Esophagus squamous epithelium (tissue), 5 donors: ENCODE measurements at places on chromosomes 2 and 18.

DNA sequence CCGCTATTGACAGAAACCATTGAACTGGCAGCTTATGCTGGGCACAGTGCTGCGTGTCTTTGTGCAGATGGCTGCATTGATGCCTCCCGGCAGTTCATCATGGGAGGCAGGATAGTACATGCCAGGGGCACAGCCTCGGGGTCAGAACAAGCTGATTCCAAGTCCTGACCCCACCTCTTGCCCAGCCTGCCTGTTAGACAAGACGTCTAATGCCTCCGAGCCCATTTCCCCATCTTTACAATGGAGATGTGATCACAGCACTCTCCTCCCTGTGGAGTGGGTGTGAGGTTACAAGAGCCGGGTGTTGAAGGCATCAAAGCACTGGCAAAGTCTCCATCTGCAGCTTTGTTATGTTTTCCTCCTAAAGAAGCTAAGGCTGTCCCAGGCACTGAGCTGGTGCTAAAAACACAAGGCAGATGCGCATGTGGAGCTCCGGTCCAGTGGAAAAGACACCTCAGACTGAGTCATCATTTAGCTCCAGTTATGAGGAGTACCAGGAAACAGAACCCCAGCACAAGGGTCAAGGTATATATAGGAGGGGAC is 125.7 kb upstream of the EPAS1 start:
- DNase-seq: no peak

DNA sequence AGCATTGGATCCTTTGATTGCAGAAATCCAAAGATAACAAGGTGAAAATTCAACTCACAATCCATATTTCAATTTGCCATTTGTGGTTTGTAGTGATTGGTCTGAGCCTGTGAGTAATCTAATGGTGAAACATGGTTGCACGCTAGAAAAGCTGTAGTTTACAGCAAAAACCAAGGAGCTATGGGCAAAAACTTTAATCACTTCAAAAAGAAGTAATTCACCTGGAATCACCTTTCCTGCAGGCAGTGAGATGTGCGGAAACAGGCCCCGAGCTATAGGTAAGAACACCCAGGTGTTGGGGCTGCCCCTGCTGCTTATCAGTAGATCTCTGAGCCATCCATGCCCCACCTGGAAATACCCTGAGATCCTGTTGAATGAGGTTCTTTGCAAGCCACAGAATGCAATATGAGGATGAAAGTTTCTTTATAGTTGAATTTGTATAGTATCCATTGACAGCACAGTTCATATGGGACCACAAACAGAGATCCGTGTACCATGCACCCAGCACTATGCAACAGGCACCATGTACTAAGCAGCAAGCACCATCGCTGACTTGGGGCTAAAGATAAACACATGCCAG is 208.2 kb downstream of the SPP2 start:
- DNase-seq: no peak

DNA sequence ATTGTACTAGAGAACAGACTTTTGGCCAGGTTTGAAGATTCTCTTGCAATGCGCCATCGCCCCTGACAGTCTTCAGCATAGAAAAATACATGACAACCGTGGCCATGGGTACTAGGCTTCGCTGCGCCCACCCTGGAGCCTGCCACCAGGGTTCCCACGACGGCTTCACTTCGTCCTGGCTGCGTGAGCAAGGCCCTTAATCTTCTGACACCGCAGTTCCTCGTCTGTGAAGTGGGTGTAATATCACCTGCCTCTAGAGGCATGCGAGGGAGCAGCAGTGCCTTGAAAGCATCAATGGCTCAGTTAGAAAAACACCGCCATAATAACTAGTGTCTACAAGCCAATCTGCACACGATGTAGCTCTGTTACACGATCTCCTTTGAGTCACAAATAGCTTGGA is 175.2 kb upstream of the HS6ST1 start:
- DNase-seq: no peak

- no peak for DNase-seq
Measured at GRCh38 chr18:51236225-51236624, 38.7 kb upstream of the MEX3C start.

DNA sequence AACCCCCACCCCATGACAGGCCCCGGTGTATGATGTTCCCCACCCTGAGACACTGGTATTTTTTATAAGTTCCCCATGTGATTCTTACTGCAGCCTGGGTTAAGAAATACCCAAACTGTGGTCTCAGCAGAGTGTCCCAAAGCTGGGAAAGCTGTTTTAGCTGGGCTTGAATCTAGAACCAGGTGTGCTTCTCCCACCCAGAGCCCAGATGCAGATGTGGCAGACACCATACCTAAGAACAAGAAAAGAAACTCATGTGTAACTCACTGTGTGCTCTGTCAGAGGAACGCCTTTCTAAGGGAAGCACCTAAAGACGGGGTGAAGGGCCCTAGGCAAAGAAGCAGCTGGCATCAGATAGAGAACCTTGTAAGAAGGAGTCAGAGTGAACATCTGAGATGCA is 23.9 kb downstream of the DOK1 start:
- DNase-seq: no peak
